ENCODE measurements at places on chromosomes 2 and 18.

DNA sequence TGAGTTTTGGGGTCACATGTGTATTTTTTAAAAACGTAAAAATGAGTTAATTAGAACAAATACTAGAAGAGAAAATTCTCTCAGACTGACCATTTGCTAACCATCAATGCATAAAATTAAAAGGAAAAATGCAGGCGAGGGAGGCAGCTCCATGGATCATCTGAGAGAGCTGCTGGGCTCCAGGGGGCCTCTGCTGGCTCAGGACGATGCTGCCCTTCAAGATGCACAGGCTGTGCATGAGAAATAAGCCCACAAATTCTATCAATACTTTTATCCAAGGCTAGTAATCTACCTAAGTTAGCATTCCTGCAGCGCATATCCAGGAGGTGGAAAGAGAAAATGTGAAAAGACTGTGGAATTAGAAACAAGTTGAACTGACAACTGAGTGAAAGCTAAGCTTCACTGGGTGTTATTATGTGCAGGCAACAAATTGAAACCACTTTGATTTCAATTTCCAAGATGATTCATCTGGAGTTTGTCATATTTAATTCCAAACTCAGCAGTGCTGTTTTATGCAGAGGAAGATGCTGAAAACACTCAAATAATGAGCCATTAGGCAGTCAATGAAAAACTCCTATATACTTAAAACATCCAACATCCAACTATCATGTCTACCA is 261.1 kb downstream of the NBAS start:
- no peak for DNase-seq

DNA sequence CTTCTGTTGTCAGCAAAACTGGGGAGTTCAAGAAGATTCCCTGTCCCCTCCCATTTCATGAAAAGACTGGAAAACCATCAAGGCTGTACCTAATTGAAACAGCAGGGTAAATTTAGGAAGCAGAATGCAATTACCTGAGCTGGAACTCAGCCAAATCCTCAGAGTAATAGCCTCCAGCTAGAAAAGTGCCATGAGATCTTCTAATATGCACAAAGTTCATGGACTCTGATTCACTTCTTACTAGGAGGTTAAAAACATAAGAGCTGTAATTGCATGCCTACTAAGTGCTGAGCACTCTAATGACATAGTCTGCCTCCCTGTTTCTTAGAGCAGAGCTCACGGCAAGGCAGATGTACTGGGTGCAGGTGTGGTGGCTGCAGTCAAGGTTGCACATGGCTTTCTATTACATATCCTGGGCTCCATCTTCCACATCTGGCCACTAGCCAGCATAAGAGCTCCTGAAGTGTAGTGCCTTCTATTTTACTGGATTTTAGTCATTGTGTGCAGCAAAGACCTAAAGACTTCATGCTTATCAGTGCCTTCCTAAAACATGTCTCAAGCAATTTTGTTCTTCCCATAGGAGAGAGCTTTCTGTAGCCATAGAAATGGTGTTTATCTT is 341.7 kb downstream of the PTPRM start:
- DNase-seq = no peak

DNA sequence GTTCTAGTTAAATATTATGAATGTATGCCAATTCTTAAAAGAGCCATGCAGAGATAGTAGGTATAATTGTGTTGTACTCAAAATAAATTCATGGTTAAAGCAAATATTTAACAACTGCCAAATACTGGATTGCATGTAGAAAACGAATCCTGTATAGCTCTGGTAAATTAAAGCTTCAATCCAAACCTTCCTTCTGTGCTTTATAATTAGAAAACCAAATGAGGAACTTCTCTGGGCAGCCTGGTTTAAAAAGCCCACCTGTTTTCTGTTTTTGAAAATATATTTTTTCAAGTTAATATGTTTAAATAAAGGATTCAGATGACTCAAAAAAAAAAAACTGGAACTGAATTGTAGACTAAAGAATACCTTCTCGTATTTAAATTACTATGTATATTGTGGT is 48.3 kb upstream of the ITGA4 start:
- DNase-seq = no peak

GRCh38 chr2:223712642-223713041 is 110.5 kb upstream of the SCG2 start:
- no peak for DNase-seq

- no peak for DNase-seq
Observed at GRCh38 chr2:24494410-24494809, 3.4 kb downstream of the NCOA1 start.
